ENCODE measurements at places on chromosomes 12 and 14. TPM values are rescaled to one million over a fixed set of nuclear protein-coding genes. Genes with fewer than 3 reads are reported as not detected.

DNA sequence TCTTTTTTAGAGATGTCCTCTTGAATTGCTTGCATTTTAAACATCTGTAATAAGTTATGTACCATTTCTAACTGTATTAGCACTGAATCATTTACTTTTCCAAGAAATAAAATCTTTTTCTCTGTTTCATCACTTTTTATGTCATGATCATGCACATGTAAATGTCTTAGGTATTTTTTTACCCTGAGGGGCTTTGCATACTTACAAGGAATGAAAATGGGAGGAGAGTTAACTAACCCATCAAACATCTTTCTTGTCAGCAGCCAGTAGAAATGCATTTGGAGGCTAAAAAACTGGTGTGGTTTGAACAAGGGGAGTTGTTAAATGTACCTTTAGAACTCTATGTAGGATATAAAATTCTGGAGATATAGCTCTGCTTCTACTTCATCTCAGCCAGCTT lies 1080.3 kb downstream of the GALC start:
- no peak overlapping the region for H3K27ac ChIP-seq
- DNase-seq, result no peak
- H3K4me1 ChIP-seq, result no peaks in the 10 kb centered on the region
- no peaks in the 10 kb centered on the region for H3K36me3 ChIP-seq
- H3K4me3 ChIP-seq, result no peak overlapping the region

- no peak overlapping the region for H3K27ac ChIP-seq
- no peak for DNase-seq
- H3K27me3 ChIP-seq, result no peaks in the 10 kb centered on the region
- no peaks in the 10 kb centered on the region for H3K4me1 ChIP-seq
These were observed 10.1 kb downstream of the RNASE1 start for GRCh38 chr14:20792556-20792955.

GRCh38 chr14:51211149-51211548 lies 28.9 kb upstream of the TMX1 start:
- DNase-seq, result no peak
- H3K4me1 ChIP-seq, result no peaks in the 10 kb centered on the region
- H3K4me3 ChIP-seq, result no peak overlapping the region

Gene MEG3
- not detected for total RNA-seq

DNA sequence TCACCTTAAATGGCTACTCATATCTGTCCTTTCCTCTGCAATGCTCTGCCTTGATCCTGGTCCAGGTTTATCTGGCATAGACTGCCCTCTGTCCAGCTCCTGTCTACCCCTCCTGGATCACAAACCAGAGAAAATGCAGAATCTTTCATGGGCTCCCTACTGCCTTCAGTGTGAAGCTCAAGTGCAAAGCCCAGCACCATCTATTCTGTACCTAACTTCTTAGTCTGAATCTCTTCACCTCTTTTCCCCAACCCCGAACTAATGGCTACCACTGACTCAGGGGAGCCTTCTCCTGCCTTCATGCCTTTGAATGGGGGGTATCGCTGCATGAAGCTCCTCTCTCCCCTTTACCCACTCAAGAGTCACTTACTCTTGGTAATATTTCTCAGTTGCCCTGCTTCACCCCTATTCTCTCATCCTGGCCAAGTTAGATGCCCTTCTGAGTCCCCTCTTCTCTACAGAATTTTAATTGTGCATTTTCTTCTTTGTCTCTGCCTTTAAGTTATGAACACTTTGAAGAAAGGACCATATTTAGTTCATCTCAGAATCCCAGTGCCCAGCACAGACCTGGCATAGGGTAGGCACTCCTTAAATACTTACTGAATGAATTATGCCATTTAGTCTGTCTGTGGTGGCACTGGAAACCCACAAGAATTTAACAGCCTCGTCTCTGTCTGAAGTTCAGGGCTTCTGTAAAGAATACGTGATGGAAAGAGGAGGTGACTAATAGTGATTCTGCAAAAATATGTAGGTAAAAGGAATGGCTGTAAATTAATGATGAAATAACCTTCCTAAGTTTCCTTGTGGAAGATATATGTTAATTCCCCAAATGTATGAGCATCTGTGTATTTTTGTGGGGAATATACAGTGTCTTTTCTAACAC lies 191.3 kb upstream of the AMIGO2 start:
- peaks cover 66% of the 10 kb centered on the region for H3K4me1 ChIP-seq
- no peaks in the 10 kb centered on the region for H3K27me3 ChIP-seq
- H3K4me3 ChIP-seq, result peak overlapping the region; percentile 51
- peak; percentile 70 for DNase-seq

GRCh38 chr12:125149160-125150108 lies 84.2 kb downstream of the AACS start:
- H3K27me3 ChIP-seq, result no peaks in the 10 kb centered on the region
- no peak for DNase-seq
- no peaks in the 10 kb centered on the region for H3K36me3 ChIP-seq
- no peak overlapping the region for H3K4me3 ChIP-seq

DNA sequence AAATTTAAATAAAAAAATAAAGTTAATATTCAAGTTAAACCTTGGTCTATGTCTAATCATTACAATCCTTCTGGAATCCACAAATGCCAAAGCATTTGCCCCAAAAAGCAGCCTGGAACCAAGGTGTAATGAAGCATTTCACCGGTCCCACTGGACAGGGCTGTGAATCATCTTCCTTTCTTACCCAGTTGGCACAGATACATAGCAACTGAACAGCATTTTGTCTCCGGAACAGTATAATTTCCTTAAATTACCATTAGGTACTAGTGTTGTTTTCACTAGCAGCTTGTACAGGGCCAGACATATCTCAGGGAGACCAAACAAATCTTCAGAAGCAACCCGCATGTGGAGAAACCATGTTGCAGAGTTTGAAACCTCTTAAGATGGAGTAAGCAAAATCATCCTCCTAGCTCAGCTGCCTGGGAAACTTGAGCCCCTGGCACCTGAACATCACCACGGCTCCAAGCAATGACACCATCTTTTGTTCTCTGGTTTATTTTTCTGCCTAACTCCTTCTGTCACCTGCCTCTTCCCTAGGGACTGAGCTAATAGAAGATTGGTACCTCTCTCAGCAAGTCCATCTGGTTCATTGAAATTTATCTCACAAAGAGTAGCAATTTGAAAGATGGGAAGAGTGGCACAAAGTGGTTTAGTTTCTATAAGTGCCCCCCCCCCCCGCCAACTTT lies 17.9 kb upstream of the MDM1 start:
- no peaks in the 10 kb centered on the region for H3K27me3 ChIP-seq
- peaks cover 11% of the 10 kb centered on the region for H3K4me1 ChIP-seq
- DNase-seq, result no peak

Gene EAPP
- total RNA-seq, result 32.0 TPM

DNA sequence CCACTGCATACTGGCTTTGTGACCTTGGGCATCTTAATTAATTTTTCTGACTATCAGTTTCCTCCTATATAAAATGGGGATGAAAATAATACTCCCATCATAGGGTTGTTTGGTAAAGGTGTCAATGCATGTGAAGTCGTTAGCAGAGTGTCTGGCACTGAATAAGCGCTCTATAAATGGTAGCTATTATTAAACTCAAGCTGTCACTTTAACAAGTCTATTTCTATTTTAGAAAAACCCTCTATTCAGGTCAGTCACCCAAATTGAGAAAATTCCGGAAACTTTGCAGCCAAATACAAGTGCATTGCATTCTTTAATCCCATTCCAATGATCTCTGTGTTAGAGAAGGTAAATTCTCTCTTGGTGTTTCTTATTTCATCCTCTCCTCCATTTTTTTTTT lies 363.1 kb downstream of the SYT1 start:
- no peak overlapping the region for H3K27ac ChIP-seq
- no peak overlapping the region for H3K4me3 ChIP-seq
- no peak for DNase-seq
- H3K36me3 ChIP-seq, result no peaks in the 10 kb centered on the region
- H3K27me3 ChIP-seq, result no peaks in the 10 kb centered on the region

Gene SLCO1C1
- total RNA-seq, result not detected

Gene SIVA1
- total RNA-seq, result 115 TPM

DNA sequence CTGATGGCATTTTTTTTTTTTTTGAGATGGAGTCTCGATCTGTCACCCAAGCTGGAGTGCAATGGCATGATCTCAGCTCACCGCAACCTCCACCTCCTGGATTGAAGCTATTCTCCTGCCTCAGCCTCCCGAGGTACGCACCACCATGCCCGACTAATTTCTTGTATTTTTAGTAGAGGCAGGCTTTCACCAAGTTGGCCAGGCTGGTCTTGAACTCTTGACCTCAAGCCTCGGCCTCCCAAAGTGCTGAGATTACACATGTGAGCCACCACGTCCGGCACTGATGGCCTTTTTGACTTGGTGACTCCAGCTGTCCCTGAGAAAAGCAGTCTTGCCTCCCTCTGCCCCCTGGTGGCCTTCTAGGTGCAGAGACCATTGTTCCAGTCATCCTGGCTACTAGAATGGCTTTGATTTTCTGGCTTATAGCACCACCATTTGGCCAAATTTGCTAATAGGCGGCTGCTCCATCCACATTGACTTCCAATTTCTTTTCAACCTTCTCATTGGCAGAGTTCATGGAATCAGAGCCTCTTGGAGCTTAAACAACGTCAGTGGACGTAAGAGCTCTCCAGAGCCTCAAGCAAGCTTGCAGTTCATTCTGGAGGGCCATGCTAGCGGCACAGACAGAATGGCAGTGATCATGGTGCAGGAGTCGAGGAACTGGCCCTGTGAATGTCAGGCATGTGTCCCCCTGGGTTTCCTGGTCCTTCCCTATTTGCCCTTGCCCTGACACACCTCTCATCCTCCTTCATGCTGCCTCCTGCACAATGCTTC lies 25.4 kb upstream of the EIF4B start:
- DNase-seq, result peak; percentile 93
- H3K27me3 ChIP-seq, result peaks cover 27% of the 10 kb centered on the region
- H3K36me3 ChIP-seq, result no peaks in the 10 kb centered on the region
- no peak overlapping the region for H3K4me3 ChIP-seq
- no peaks in the 10 kb centered on the region for H3K4me1 ChIP-seq
- no peak overlapping the region for H3K27ac ChIP-seq

Gene RFLNA
- total RNA-seq, result not detected

GRCh38 chr14:68511129-68512047 lies 281.5 kb downstream of the ZFP36L1 start:
- DNase-seq, result no peak
- no peaks in the 10 kb centered on the region for H3K27me3 ChIP-seq
- H3K36me3 ChIP-seq, result no peaks in the 10 kb centered on the region
- H3K4me3 ChIP-seq, result no peak overlapping the region
- H3K27ac ChIP-seq, result no peak overlapping the region

Gene EML5
- total RNA-seq, result 2.7 TPM

Gene LRRK2
- 0.76 TPM for total RNA-seq

GRCh38 chr14:69315301-69315700 lies 55.3 kb downstream of the GALNT16 start:
- no peaks in the 10 kb centered on the region for H3K36me3 ChIP-seq
- H3K27me3 ChIP-seq, result peaks cover 1% of the 10 kb centered on the region
- no peak overlapping the region for H3K27ac ChIP-seq
- H3K4me1 ChIP-seq, result no peaks in the 10 kb centered on the region

GRCh38 chr14:99807413-99808153 lies 14.4 kb downstream of the EML1 start:
- DNase-seq, result no peak
- H3K36me3 ChIP-seq, result no peaks in the 10 kb centered on the region
- no peak overlapping the region for H3K27ac ChIP-seq
- no peak overlapping the region for H3K4me3 ChIP-seq
- no peaks in the 10 kb centered on the region for H3K4me1 ChIP-seq
- H3K27me3 ChIP-seq, result peaks cover 19% of the 10 kb centered on the region

DNA sequence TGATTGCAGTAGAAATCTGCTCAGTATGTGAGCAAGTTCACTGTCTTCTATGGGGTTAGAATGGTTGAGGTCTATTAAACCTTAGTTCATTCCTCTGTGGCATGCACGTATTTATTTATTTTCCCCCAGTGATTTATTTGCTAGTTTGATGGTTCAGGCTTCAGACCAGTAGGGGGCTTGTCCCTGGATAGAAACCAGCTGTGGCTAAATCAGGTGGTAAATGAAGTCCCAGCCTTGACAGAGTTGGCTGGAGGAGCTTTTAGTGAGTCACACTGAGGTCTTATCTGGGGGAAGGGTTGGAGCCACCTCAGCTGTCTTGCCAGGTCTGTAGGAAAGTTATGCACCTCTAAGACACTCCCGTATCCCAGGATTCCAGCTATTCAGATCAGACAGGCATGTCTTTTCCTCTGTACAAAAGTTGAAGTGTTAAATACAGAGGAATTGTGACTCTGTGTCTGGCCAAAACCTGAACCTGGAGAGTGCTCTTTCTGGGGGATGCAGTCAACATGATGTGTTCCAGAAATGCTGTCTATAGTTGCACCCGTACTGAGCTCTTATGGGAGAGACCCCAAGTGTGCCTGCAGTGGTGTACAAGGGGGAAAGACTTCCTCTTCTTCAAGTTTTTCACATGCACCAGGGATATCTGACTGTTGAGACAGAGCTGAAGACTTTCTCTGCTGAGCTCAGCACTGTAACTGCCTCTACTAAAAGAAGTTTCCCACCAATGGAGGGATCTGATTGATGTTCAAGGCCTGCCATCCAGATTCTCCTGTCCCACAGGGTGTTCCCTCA lies 1322.1 kb downstream of the TMEM121 start:
- H3K27ac ChIP-seq, result no peak overlapping the region
- no peaks in the 10 kb centered on the region for H3K27me3 ChIP-seq
- DNase-seq, result peak; percentile 52
- no peak overlapping the region for H3K4me3 ChIP-seq
- H3K36me3 ChIP-seq, result no peaks in the 10 kb centered on the region

DNA sequence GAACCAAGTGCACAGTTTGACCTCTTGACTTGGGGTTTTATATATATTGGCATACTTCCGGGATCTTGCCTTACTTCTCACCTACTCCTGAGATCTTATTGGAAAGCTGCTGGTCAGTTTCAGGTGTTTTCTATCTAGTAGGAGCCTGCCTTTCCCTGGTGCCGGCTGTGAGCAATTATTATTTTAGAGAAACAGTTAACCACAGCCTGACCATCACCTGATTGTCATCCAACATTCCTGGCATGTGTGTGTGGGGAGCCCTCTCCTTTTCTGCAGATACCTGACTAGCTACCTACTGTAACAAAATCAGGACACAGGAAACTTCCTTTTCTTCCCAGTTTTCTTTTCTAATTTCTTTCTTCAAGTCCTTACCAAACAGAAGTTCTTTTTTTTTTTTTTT lies 220.4 kb downstream of the ATP23 start:
- H3K36me3 ChIP-seq, result no peaks in the 10 kb centered on the region
- no peak overlapping the region for H3K27ac ChIP-seq
- no peaks in the 10 kb centered on the region for H3K4me1 ChIP-seq
- no peak overlapping the region for H3K4me3 ChIP-seq

- H3K27ac ChIP-seq, result no peak overlapping the region
- no peaks in the 10 kb centered on the region for H3K4me1 ChIP-seq
- no peak overlapping the region for H3K4me3 ChIP-seq
- no peak for DNase-seq
- no peaks in the 10 kb centered on the region for H3K36me3 ChIP-seq
These were observed 448.2 kb upstream of the TBX3 start for GRCh38 chr12:115132145-115132544.

- peaks cover 6% of the 10 kb centered on the region for H3K27me3 ChIP-seq
- no peak overlapping the region for H3K27ac ChIP-seq
- no peak overlapping the region for H3K4me3 ChIP-seq
These were observed 37.0 kb upstream of the TMEM263 start for GRCh38 chr12:106918746-106919145.
